ENCODE measurements at places on chromosomes 4 and X.

- DNase-seq: no peak
Observed at GRCh38 chr4:153939570-153939969, 150.7 kb upstream of the SFRP2 start.

GRCh38 chrX:2434270-2435163, 66.3 kb downstream of the DHRSX start:
- DNase-seq: no peak

DNA sequence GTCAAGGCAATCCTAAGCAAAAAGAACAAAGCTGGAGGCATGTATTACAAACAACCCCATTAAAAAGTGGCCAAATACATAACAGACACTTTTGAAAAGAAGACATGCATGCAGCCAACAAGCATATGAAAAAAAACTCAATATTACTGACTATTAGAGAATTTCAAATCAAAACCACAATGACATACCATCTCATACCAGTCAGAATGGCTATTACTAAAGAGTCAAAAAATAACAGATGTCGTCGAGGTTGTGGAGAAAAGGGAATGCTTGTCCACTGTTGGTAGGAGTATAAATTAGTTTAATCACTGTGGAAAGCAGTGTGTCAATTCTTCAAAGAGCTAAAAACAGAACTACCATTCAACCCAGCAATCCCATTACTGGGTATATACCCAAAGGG, 604.6 kb upstream of the GRIA3 start:
- DNase-seq: no peak

- no peak for DNase-seq
Observed at GRCh38 chr4:126264839-126265238, 950.1 kb downstream of the FAT4 start.

DNA sequence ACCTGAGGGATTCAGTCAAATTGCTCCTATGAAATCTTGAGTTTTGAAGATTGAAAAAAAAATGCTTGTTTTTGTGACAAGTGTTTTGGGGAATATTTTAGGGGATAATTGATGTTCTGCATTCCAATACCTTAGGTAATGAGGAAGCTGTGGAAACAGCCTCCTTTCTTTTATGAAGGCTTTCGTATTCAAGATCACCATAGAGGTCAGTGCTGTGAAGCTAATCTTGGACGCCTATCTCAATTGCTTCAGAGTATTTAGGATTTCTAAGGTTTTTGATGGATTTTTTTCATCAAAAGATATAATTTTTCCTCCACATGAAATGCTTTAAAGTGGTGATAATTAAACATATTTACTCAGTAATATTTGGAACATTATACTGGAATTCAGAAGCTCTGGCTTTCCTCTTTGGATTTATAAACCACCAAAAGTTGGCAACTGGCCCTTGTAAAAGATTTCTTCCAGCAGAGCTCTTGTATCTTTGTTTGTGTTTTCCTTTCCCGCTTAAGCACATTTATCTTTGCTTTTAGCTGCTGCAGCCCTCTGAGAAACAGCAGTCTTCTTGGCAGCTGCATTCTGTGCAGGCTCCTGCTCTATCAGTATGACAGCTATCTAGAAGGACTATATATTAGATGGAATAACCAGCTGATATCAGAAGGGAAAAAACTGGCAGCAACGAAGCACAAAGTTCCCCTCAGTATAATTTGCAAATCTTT, 63.7 kb downstream of the HMGB2 start:
- no peak for DNase-seq

DNA sequence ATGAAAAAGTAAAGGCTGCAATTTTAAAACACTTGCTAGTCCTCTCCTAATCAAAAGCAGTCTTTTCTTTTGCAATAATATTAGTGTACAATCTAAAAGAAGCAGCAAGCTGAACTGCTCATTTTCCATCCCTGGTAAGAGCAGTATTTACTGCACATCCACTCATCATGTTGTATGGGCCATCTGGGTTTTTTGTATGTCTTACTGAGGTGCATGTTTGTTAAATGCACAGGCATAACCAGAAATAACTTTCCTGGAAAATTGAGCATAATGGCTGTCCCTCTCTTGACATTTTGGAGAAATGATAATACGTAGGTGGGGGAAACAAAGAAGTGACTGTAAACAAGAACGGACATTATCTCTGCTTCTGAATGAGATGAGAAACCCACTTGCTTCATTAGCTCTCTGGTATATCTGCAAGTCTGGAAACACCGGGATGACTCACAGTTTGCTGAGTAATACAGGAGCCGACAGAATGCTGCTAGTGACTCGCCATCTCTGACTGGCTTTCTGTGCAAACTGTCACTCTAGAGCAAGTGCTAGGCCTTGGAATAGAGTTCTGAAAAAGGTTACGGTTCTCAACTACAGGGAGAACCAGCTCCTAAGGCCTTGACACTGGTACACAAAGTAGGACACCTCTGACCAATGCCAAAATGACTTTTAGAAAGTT, 85.7 kb upstream of the MTM1 start:
- DNase-seq: no peak

DNA sequence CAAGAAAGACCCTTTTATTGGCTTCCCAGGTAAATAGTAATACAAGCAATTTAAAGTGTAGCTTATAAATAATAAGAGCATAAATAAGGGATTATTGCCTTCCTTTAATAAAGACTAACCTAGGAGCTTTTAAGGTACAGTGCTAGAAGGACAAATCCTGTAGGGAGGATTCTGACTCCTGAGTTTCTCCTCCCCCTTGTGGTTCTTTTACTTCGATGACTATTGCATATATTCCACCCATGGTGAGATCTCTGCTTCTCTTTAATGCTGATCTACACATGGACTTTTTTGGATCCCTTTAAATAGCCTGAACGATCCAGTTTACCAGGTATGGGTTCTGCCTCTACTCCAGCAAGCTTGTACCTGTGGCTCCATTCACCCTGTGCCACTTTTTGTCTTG, 2.5 kb downstream of the GALNT7 start:
- DNase-seq: no peak

GRCh38 chrX:65706041-65706828, 38.8 kb downstream of the MSN start:
- peak; percentile 24 for DNase-seq

GRCh38 chr4:80926446-80926845, 104.1 kb upstream of the BMP3 start:
- DNase-seq: no peak

DNA sequence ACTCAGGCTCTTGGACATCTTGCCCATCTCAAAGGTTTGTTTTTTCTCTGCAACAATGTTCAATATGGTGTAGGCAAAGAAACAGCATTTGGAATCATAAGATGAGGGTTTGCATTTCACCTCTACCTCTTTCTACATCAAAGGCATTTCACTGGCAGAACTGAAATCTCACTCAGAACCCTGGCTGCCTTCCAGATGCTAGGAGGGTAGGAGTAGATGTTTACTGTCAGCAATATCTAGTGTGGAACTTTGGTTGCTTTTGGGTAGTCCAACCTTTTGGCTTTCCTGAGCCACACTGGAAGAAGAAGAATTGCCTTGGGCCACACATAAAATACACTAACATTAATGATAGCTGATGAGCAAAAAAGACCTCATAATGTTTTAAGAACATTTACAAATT, 297.0 kb upstream of the KLF3 start:
- no peak for DNase-seq

DNA sequence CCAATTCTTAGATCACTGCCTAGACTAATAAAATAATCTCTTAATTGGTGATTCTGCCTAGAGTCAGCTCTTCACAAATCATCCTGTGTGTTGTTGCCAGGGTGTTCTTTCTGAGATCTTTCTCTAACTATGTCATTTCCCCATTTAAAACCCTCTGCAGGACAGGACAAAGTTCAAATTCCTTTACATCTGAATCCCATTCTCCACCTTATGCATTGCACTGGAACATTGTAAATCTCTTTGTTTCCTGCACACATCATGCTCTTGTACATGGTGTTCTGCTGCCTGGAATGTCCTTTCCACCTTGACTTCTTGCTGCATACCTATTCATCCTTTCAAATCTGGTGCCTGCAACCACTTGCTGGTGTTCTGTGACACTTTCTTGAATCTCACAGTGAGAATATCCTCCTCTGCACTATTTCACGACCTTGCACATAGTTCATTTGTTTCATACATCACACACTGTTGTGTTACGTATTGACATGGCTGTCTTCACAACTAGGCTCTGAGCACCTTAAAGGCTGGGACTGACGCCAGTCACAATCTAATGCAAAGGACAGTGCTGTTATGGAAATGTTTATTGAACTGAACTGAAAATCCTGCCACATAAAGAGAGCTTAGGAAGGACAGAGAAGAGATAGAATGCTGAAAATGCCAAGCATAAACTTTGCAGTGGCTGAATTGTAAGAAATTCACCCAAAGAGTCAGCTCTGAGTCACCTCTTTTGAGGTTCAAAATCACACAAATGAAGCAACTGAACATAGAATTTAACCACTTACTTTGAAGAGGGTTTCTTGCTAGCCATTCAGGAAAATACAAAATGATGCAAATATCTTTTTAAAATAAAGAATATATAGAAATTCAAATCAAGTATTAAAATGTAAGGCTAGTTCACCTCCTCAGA, 26.4 kb upstream of the SMIM14 start:
- no peak for DNase-seq

- peak; percentile 80 for DNase-seq
Observed at GRCh38 chrX:69024931-69025330, 140.3 kb downstream of the PJA1 start.

- no peak for DNase-seq
Observed at GRCh38 chr4:174494146-174494545, 28.1 kb downstream of the HPGD start.

DNA sequence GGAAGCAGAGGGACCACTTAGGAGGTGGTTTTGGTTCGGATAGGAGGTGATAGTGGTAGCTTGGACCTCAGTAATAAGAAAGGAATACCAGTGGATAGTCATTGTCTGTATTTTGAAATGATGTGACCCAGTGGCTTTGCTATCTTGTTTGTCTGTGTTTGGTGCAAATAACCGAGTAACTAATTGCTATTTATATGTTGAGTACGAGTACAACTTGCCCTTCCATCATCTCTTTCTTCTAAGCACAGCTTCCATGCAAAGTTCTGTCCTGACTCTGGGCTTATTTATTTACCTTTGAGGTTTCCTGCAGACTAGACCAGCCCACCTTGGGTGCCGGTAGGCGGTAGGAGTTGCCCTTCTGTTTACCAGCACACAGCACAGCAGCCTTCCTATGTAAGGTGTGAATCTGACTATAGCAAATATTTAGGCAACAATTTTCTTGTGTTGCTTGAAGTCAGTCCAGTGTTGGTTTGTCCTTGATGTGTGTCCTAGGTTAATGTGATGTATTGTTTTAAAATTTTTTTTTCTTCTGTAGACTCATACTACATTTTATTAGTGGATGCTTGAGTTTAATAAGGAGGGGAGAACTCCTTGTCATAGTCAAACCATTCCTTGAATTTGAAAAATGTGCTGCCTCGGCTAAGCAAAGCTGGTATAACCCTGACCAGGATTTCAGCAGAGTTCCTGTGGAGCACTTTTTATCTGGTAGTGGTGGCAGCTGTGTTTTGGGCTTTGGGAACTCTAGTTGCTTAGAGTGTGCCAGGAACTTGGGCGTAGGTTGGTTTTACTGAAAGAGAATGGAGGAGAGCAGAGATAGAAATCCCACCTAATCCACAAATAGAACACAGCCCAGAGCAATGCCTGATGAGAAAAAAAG, 21.9 kb downstream of the PTTG2 start:
- no peak for DNase-seq

DNA sequence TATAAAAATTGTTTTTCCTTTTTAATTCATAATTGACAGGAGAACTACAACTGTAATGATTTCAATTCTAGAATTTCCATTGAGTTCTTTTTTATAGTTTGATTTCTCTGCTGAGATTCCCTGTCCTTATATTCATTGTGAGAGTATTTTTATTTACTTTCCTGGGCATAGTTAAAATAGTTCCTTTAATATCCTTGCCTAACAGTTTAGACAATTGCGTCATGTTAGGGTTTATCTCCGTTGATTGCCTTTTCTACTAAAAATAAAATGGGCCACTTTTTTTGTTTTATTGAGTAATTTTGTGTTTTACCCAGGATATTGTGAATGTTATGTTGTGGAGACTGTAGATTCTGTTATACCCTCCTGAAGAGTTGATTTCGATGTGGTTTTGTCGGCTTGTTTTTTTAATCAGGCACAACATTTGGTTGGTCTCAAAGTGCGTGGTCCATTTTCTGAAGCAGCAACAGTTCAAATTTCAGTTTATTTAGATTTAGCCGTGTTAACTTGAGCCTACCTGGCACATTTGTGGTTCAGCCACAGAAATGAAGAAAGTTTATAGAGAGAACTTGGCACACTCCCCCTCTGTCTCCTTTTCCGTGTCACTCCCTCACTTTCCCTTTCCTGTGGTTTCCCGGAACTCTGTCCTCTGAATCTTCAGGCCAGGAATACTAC, 16.0 kb upstream of the PRRG1 start:
- no peak for DNase-seq

GRCh38 chr4:158914218-158914617, 145.4 kb downstream of the FNIP2 start:
- DNase-seq: no peak

DNA sequence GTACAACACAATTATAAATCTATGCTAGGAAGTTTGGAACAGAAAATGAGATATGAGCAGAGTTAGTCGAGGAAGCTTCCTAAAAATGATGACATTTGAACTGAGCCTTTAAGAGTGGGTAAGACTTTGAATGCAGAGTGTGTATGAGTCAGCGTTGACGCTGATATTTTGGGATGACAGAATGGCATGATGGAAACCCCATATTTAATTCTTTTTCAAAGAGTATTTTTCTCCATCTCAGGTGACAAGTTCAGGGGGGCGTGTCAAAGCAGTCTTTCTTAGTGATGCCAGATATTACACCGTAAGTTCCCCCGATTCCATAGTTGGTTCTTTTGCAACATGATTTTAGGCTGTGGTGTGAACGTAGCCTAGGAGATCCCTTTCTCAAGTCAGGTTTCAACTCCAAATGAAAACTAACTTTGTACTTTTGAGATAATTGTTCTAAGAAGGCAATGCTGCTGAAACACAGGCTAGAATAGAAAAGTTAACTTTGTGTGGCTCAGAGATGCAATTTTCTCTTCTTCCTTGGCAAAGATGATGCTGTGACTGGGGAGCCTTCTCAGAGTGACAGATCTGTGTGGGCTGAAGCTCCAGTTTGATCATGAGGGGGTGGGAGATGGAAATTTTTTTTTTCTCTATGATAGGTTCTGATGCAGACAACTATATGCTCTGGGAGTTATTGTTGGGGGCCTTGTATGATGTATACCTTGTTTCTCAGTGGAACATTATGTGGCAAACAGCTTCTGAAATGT, 59.2 kb downstream of the GLUD2 start:
- DNase-seq: no peak

DNA sequence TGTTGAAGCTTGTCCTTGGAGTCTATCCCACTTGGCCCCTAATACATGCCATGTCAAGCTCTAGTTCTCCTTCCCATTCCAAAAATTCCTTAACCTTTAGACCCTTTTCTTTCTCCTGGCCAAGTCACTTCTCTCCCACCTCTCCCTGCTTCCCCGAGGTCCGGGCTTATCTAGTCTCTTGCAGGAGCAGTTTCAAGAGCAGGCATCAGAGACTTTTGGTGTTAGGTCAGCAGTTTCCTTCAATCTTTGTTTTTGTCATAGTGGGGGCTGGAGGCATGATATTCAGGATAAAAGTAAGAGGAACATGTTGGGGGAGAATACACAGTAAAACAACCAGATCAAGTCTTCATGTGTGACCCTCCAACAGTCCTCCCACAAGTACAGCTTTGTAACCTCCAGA, 11.5 kb upstream of the IDS start:
- no peak for DNase-seq
